ENCODE measurements at places on chromosomes 6 and 20. TPM values are rescaled to one million over a fixed set of nuclear protein-coding genes. Genes with fewer than 3 reads are reported as not detected.

DNA sequence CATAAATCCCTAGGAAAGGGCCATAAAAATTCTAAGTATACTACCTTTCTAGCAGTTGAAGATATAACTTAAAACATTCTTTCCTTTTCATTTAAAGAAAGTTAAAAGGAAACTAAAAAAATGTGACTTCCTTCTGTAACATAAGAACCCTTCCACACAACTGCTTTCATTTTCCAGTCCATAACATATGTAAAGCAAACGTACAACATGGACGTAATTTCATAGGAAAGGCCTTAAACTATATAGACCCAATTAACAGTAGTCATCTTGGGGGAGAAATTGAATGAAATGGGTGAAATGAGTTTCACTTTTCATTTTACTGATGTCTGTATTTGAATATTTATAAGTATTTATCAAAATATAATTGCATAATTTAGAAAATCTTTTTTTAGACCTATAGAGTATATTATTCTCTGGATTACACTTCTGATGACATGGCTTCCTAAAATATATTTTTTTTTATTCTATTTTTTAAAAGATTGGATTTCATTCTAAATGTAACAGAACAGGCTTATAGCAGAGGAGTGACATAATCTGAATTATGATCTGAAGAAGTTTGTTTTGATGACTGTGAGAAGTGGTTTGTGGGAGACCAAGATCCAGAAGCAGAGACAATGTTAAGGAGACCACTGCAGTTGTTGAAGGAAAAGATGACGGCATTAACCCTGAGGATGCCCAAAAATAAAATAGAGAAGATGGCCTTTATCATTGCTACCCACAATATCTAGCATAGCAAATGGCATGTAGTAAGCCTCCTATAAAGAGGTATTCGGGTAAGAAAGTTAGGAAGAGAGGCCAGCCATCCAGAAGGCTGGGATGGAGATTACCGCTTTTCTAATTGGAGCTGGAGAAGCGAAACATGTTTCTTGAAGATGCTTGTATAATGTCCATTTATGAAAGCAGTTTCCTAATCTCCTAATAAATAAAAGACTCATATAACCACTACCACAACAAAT, 260.4 kb downstream of the PTPRK start:
- H3K36me3 ChIP-seq = no peaks in the 10 kb centered on the region
- DNase-seq = no peak
- H3K27me3 ChIP-seq = no peaks in the 10 kb centered on the region

- H3K4me3 ChIP-seq = no peak overlapping the region
- no peak for DNase-seq
- H3K27ac ChIP-seq = no peak overlapping the region
- H3K27me3 ChIP-seq = peaks cover 12% of the 10 kb centered on the region
- no peaks in the 10 kb centered on the region for H3K36me3 ChIP-seq
- H3K4me1 ChIP-seq = peaks cover 3% of the 10 kb centered on the region
Observed at GRCh38 chr20:9632991-9633390, 118.6 kb downstream of the LAMP5 start.

- no peak overlapping the region for H3K4me3 ChIP-seq
- H3K27me3 ChIP-seq = peaks cover 45% of the 10 kb centered on the region
- H3K36me3 ChIP-seq = peaks cover 5% of the 10 kb centered on the region
- peaks cover under 1% of the 10 kb centered on the region for H3K4me1 ChIP-seq
- H3K27ac ChIP-seq = no peak overlapping the region
Observed at GRCh38 chr20:2780948-2781347, 19.5 kb downstream of the CPXM1 start.

- H3K36me3 ChIP-seq = no peaks in the 10 kb centered on the region
- H3K27ac ChIP-seq = no peak overlapping the region
- no peak overlapping the region for H3K4me3 ChIP-seq
- H3K27me3 ChIP-seq = no peaks in the 10 kb centered on the region
- no peak for DNase-seq
Observed at GRCh38 chr6:9292975-9293374, 857.6 kb upstream of the SLC35B3 start.

DNA sequence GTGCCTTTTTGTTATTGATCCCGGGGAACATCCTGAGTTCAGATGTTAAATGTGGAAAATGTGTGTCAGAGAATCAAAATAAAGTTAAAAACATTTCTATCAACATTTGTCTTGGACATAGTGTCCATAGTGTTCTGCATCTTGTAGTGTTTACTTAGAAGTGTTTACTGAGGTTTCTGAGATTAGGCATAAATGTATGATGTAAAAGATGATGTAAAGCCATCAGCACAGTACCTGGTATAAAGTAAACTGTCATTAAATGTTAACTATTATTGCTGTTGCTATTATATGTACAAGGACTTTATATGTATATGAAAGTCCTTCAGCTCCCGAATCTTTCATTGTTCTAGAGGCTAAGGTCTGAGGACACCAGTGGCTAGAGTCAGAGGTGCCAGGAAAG, 28.2 kb upstream of the VEGFA start:
- peaks cover 23% of the 10 kb centered on the region for H3K27me3 ChIP-seq
- no peak for DNase-seq
- no peaks in the 10 kb centered on the region for H3K36me3 ChIP-seq
- H3K4me1 ChIP-seq = peaks cover 6% of the 10 kb centered on the region

GRCh38 chr20:47118206-47118605, 223.6 kb downstream of the EYA2 start:
- H3K4me3 ChIP-seq = no peak overlapping the region
- H3K4me1 ChIP-seq = no peaks in the 10 kb centered on the region
- no peaks in the 10 kb centered on the region for H3K36me3 ChIP-seq
- H3K27me3 ChIP-seq = peaks cover 35% of the 10 kb centered on the region

DNA sequence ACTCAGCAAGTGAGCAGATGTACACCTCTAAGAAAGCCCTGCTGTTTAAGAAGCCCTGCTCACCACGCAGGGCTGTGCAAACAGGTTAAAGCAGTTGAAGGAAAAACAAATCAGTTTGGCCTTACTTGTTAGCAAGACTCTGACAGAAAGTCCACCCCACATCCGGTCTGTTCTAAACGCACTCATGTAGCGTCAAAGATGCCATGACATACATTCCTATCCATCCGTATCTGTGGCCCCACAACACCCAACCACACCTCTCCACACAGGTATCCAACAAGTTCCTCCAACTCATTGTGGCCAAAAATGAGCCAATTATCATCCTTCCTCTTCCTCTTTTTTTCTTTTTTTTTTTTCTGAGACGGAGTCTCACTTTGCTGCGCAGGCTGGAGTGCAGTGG, 22.8 kb upstream of the RAB22A start:
- no peak for DNase-seq
- peaks cover 3% of the 10 kb centered on the region for H3K36me3 ChIP-seq
- peaks cover 19% of the 10 kb centered on the region for H3K4me1 ChIP-seq
- no peaks in the 10 kb centered on the region for H3K27me3 ChIP-seq
- no peak overlapping the region for H3K27ac ChIP-seq

GRCh38 chr6:151376440-151376839, 14.9 kb downstream of the ZBTB2 start:
- no peaks in the 10 kb centered on the region for H3K27me3 ChIP-seq
- H3K4me1 ChIP-seq = peaks cover 73% of the 10 kb centered on the region
- peak overlapping the region; percentile 61 for H3K27ac ChIP-seq
- H3K36me3 ChIP-seq = peaks cover 14% of the 10 kb centered on the region
- peak overlapping the region; percentile 4 for H3K4me3 ChIP-seq
- DNase-seq = no peak

DNA sequence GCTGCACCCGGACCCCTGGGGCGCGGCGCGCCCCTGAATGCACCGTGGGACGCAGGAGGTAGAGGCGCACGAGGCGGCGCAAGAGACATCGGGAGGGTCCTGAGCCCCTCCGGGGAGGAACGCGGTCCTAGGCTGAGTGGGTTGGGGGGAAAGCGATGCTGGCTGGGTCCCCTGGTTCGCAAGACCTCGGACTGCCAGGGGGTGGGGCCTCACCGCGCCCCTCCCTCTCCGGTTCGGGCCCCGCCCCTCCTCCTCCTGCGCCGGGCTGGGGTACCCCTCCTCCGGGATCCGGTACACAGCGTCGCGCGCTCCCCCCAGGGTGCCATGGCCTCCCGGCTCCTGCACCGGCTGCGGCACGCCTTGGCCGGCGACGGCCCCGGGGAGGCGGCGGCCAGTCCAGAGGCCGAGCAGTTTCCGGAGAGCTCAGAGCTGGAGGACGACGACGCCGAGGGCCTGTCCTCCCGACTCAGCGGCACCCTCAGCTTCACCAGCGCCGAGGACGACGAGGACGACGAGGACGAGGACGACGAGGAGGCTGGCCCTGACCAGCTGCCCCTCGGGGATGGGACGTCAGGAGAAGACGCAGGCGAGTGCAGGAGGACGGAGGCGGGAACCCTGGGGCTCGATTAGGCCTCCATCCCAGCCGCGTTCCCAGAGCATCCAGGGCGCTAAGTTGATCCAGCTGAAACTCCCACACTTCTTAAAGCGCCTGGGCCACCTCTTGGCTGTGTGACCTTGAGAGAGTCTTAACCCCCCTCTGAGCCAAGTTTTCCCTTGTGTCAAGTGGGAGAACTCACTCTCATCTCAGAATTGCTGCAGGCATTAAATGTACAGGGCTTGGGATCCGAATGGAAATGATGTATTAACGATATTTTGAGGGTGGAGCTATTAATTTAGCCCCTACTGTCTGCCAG, 541 bp downstream of the SNX21 start:
- peaks cover 23% of the 10 kb centered on the region for H3K4me1 ChIP-seq
- peak overlapping the region; percentile 95 for H3K4me3 ChIP-seq
- no peak overlapping the region for H3K27ac ChIP-seq
- DNase-seq = no peak

DNA sequence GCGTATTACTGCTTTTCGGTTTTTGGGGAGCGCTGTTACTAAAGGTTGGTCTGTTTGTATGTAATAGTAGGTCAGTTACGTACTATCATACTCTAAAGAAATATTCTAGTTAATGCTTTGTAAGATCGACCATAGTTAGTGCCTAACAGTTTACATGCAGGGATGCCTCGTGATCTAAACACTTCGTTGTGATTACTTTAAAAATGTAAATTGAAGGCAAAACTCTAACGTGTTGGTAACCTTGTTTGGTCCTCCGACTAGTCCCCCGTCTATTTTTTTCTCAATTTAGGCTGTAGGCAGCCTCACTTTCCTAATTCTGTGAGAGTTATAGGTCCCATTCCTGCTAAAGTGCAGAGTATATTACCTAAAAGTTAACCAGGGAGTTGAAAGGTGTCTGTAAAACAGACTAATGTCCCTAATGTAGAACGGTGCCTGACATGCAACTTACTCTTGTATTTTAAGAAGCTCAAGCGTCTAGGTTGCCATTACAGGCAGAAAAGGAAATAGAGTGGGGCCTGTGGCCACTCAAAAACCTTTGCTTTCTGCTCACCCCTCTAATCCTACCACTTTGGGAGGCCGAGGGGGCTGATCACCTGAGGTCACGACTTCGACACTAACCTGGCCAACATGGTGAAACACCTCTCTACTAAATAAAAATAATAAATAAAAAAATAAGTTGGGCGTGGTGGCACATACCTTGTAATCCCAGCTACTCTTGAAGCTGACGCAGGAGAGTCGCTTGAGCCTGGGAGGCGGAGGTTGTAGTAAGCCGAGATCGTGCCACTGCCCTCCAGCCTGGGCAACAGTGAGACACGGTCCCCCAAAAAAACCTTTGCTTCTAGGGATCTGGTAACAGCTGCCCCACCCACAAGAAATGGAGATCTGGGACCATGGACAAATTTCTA, 37.8 kb downstream of the HFE start:
- H3K27ac ChIP-seq = peak overlapping the region; percentile 100
- peaks cover 10% of the 10 kb centered on the region for H3K27me3 ChIP-seq
- H3K4me1 ChIP-seq = peaks cover 36% of the 10 kb centered on the region
- DNase-seq = no peak
- peak overlapping the region; percentile 97 for H3K4me3 ChIP-seq

DNA sequence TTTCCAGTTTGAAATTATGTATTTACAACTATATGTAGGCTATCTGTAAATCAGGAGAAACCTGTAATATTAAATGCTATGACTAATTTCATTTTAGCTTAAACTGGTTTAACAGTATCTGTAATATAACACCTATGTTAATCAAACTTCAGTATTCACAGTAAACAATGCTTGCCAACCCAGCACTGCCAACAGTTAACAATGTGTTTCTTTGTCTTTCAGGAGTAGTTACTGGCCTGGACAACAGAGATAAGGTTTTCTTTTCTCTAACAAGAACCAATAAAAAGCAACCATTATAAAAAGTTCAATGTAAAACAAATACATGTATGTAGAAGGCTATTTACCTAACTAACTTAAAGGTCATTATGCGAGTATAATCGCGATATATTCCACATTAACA, 158.8 kb downstream of the CDK19 start:
- no peak for DNase-seq
- peaks cover 3% of the 10 kb centered on the region for H3K36me3 ChIP-seq
- H3K27me3 ChIP-seq = no peaks in the 10 kb centered on the region
- no peak overlapping the region for H3K4me3 ChIP-seq
- H3K27ac ChIP-seq = no peak overlapping the region

GRCh38 chr20:19918965-19919329, 98.2 kb upstream of the NAA20 start:
- no peak for DNase-seq
- H3K4me3 ChIP-seq = no peak overlapping the region
- no peak overlapping the region for H3K27ac ChIP-seq
- no peaks in the 10 kb centered on the region for H3K4me1 ChIP-seq

The MUC22 gene
- total RNA-seq = not detected

The EPHA7 gene
- total RNA-seq = not detected

The BMP2 gene
- 0.07 TPM for total RNA-seq

The SPATS1 gene
- total RNA-seq = not detected

The CMTR1 gene
- 81.3 TPM for total RNA-seq

The MCCD1 gene
- total RNA-seq = not detected

The CD83 gene
- 78.7 TPM for total RNA-seq

The OSBPL2 gene
- total RNA-seq = 59.9 TPM
